ENCODE measurements at places on chromosomes 7 and 10.
A peak's percentile ranks its signal among the peaks of the same experiment; 100 is the strongest.

DNA sequence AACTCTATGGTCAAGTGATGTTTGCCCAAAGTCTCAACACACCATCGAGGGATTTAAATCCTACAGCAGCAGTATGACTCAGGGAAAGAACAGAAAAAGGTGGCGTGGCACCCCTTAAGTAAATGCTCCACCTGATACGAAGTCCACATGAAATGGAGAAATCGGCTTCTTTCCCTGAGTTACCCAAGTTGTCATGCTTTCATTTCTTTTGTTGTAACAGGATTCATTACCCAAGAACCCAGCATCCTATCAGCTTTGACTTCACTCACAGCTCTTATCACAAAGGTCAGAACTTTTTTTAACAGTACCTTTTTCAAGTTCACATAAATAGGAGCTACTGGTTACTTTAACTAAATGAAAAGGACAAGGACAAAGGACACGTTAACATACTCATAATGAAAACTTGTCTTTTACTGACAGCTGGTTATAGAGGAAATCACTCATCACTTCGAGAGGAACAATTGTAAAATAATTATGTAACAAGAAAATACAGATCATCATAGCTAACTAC lies 219.8 kb upstream of the FRMD4A start:
- DNase-seq = no peak

- no peak for DNase-seq
Observed at GRCh38 chr10:49257154-49257553, 41.8 kb upstream of the C10orf71 start.

DNA sequence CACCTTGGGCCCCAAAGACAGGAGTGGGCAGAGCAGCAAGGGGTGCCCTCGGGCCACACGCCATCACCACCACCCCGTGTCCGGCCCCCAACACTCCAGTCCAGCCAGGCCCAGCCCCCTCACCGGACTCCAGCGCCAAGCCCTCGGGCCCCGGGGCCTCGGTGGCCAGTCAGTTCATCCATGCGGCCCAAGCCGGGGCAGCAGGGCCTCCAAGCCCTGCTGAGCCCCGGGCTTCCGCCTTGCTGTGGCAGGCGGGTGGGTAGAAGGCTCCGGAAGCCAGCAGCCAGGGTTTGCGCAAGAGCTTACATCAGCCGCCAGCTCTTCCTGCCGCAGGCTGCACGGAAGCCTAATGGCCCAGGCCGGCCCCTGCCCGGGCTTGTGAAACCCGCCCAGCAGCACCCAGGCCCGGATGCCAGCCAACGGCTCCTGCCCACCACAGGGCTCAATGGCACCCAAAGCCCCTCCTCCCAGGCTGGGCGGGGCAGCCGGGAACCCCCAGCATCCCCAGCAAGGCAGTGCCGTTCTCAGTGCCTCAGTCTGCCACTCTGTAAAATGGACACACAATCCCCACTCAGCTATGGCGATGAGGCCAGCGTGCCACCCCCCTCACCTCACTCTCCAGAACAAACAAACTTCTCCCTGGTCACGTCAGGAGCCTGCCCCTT lies 26.5 kb downstream of the TNRC18 start:
- DNase-seq = peak; percentile 63

DNA sequence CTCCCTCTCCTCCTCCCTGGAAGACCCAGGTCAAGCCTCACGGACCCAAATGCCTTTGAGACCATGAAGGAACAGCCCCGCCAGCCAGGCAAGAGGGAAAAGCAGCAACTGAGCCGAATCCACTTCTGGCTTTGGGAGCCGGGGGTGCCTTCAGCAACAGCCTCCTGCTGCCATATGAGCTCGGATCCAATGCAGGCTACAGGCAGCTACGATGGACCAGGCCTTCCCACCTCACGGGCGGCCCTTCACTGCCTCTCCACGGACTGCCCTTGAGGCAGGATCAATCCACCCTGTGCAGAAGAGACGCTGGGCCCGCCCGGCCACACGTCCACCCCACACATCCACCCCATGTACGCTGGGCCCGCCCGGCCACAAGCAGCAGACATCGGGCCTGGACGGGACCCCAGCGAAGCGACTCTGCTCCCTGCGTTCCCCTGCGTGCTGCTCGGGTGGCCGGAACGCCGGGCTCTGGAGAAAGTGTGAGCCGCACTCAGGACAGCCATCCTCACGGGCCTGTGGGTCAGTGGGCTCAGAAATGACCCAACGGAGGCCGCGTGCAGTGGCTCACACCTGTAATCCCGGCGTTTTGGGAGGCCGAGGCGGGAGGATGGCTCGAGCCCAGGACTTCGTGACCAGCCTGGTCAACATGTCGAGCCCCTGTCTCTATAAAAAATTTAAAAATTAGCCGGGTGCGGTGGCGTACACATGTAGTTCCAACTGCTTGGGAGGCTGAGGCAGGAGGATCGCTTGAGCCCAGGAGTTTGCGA lies 82.0 kb downstream of the FOXL3 start:
- no peak for DNase-seq

DNA sequence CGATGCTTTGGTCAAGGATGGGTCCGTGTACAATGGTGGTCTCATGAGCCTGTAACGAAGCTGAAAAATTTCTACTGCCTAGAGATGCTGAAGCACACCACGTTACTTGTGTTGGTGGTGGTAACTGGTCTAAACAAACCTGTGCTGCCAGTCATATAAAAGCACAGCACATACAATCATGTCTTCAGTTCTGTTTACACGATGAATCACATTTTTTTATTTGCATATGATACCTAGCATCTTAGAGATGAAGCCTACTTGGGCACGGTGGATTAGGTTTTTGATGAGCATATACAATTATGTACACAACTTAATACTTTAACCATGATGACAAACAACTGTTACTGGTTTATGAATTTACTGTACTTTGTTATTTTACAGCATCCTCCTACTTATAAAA lies 201.0 kb downstream of the ZMYND11 start:
- DNase-seq = no peak

DNA sequence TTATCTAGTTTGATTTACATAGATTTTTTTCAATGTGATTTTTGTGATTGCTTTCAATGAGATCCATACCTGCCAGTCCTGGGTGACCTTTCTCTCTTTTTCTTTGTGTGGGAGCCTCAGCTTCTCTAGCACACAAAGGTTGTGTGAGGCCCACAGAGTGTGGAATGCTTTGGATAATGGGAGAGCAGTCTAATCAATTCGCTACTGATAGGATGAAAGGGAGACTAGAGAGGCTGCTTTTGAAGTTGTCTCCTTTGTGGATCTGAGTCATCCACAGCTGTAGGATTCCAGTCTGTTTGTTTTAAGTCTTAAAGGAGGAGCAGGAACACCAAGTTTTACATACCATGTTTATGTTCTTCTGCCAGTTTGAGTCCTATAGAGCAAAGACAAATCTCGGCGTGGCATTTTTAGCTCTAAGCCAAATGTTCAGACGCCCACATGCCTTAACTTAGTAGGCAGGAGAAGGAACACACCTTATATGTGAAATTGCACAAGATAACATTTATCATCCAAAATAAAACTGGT lies 330.0 kb downstream of the ARL4A start:
- DNase-seq = no peak

GRCh38 chr10:132179551-132180392 lies 7.0 kb upstream of the DPYSL4 start:
- DNase-seq = no peak

DNA sequence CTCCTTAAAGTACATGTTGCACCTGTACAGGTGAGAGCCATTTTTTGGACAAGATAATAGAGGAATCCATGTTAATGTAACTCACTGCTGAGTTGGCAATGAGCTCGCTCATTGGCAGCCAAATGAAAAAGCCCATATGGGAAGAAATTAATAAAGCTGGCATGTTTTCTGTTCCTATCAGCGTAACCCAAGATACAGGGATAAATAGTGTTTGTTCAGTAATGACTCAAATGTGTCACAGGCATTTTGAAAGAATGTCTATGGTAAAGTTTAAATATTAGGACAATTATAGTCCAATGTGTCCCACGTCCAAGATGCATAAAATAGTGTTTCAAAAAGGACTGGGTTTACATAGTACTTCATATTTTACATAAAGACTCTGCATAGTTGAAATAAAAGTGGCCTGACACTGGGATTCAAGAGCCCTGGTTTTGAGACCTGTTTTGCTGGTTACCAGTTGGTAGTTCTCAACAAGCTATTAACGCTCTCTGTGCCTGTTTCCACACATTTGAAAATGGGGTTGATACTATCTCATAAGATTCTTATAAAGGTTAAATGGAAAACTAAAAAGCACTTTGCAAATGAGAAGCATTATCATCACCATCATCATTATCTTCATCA lies 49.1 kb downstream of the MTURN start:
- DNase-seq = no peak

GRCh38 chr10:94138391-94138790 lies 144.7 kb downstream of the PLCE1 start:
- no peak for DNase-seq

DNA sequence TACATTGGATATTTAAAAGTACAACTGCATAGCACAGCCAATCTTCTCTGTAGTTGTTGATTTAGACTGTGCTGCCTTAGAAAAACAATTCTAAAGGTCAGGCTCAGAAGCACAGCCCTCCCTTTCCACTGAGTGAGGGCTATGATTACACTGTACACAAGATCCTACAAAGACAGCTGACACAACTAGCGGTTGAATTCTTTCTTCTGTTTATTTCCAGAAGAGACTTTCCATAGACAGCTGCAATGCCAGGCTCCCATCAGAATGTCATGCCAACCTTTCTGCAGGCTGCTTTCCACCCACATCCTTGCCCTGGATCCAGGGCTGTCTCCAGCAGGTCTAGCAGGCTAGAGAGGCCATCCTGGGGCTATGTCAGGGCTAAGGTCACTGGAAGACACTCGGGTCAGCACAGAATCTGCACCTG lies 39.3 kb downstream of the FAM13C start:
- DNase-seq = no peak

DNA sequence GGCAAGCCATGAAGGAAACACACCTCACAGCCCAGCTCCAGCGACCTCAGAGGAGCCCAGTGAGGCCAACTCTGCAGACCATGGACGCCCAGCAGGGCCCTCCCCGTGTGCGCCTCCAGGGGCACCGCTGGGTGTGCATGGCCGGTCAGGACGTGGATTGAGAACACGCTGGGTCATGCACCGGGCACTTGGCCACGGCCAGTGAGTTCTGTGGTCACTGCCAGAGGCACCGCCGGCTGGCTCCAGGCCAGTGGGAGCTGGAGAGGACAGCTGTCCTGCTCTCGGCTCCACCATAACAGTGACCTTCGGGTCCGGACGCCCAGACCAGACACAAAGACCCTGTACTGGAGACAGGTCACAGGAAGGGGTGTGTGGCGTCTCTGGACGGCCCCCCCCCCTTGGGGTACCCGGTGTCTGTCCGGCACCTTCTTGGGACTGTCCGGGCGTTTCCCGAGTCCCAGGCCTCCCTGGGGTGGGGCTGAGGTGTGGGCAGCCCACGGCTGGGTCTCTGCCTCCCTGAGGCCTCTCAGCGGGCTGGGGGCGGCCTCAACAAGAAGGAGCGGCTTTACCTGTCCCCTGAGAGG lies 50.4 kb upstream of the NKX6-2 start:
- no peak for DNase-seq

DNA sequence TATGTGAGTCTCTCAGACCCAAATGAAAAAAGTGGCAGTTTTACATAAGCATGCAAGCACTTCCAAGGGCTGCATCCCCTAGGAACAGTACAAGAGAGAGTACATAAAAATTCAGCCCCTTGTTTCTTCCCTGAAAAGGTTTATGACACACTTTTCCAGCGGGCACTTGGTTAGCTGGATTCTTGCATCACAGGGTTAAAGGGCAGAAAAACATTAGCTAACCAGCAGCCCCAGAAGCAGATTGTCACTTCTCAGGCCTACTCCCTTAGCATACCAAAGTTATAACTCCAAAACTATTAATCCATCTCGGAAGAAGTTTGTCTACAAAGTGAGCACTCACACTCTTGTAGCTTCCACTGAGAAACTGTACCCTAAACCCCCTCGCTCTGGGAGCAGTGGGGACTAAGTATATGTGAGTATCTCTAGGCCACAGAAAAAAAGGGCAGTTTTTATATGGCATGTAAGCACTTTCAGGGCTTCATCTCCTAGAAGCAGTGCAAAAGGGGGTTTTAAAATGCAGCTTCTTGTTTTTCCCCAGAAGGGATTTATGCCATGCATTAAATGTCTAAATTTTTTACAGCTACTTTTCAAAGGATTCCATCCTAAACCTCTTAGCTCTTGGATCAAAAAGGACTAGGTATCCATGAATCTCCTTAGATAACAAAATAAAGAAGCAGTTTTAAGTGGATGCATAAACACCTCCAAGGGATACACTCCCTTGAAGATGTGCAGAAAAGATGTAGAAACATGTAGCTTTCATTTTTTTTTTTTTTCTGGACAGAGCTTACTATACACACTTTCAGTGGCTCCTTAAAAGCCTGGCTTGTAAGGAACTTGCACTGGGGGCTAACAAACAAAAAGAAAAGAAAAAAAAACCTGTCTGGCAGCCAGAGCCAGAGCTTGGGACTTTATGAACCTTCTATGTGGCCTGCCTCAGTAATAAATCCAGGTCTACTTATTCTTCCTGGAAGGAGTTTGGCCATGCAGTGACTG lies 956.7 kb downstream of the CCSER2 start:
- DNase-seq = no peak

GRCh38 chr10:22433875-22434274 lies 88.6 kb downstream of the SPAG6 start:
- DNase-seq = no peak

DNA sequence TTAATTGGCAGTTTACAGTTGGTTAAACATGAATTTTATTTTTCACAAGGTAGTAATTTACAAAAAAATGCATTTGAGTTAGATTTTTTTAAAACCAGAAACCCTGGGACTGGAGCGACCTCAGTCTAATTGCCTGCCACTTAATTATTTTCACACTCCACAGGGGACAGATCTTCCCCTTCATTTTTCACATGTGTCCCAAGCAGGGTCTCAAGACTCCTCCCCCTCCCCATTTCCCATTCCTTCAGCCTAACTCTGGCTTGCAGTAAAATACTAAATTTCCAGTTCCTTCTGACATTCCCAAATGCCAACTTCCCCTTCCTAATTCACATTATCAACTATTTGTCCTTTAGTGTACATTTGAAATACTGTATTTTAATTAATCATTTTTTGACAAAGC lies 948 bp downstream of the ZNF138 start:
- DNase-seq = no peak

DNA sequence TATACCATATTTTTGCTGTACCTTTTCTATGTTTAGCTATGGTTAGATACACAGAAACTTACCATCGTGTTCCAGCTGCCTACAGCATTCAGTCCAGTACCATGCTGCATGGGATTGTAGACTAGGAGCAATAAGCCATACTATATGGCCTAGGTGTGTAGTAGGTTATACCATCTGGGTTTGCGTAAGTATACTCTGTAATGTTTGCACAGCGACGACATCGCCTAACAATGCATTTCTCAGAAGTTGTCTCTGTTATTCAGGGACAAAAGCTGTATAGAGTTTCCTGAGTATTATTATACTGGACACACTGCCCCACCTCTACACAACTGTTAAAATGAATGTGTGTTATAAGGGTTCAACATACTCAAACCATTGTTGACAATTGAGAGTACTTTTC lies 93.8 kb upstream of the MKI67 start:
- no peak for DNase-seq

GRCh38 chr7:1446620-1447032 lies 12.6 kb downstream of the MICALL2 start:
- no peak for DNase-seq

- no peak for DNase-seq
Observed at GRCh38 chr7:139589474-139589873, 66.0 kb downstream of the CLEC2L start.

Data from stimulated activated CD4-positive, alpha-beta T cell treated with anti-CD3 and anti-CD28 coated beads, Interleukin-1b, Interleukin-23, amount 100 ng/mL, for 1 hour (primary cell).